HFFc6 (cell line): ENCODE measurements at places on chromosomes 12 and 14. TPM values are rescaled to one million over a fixed set of nuclear protein-coding genes. Genes with fewer than 3 reads are reported as not detected.

The KRT71 gene
- total RNA-seq: not detected in 2 replicates

The NID2 gene
- total RNA-seq: 97.3 to 108 TPM (median 102 TPM) in 3 replicates

The DDX24 gene
- 182 and 188 TPM in 2 replicates for total RNA-seq

The GMFB gene
- total RNA-seq: 76.0 to 76.9 TPM (median 76.5 TPM) in 3 replicates

The IFI27 gene
- not detected in 3 replicates for total RNA-seq

The ST8SIA1 gene
- total RNA-seq: not detected in 3 replicates

The TDG gene
- 15.5 to 16.9 TPM (median 16.4 TPM) in 3 replicates for total RNA-seq

The KERA gene
- total RNA-seq: not detected in 3 replicates

The COPZ1 gene
- total RNA-seq: 186 to 225 TPM (median 202 TPM) in 3 replicates

The PZP gene
- total RNA-seq: not detected in 2 replicates

The SLC6A13 gene
- total RNA-seq: 0.31 TPM in 1 of 3 replicates, not detected in the others

The KRT72 gene
- not detected in 3 replicates for total RNA-seq

The OASL gene
- not detected in 3 replicates for total RNA-seq

The NEUROD4 gene
- total RNA-seq: not detected in 3 replicates

The LGR5 gene
- total RNA-seq: not detected in 3 replicates

The CLEC6A gene
- not detected in 3 replicates for total RNA-seq

The MLF2 gene
- total RNA-seq: 270 to 296 TPM (median 279 TPM) in 3 replicates

The TBC1D30 gene
- total RNA-seq: 0.02 to 0.18 TPM (median 0.05 TPM) in 3 replicates

The KRT85 gene
- total RNA-seq: not detected in 3 replicates

The CIDEB gene
- 0.22 to 0.45 TPM in 2 of 3 replicates, not detected in the other for total RNA-seq

The SLC6A12 gene
- 0.21 TPM in 1 of 2 replicates, not detected in the other for total RNA-seq

The TOMM20L gene
- total RNA-seq: not detected in 3 replicates

The RNF212B gene
- total RNA-seq: not detected in 3 replicates

The ADAMTS20 gene
- total RNA-seq: not detected in 3 replicates

The MEG3 gene
- total RNA-seq: 154 to 245 TPM (median 167 TPM) in 3 replicates

The TRIAP1 gene
- 39.7 to 49.0 TPM (median 44.5 TPM) in 3 replicates for total RNA-seq

The CCDC38 gene
- not detected in 3 replicates for total RNA-seq

The LRRC43 gene
- not detected in 3 replicates for total RNA-seq

The CISTR gene
- not detected in 3 replicates for total RNA-seq

The C14orf180 gene
- total RNA-seq: not detected in 3 replicates

The MPHOSPH9 gene
- total RNA-seq: 20.7 to 26.2 TPM (median 25.2 TPM) in 3 replicates

The RNASE1 gene
- total RNA-seq: not detected in 3 replicates

The PKP2 gene
- not detected in 3 replicates for total RNA-seq

The OR6C2 gene
- total RNA-seq: not detected in 3 replicates

The ANKS1B gene
- 0.16 to 0.31 TPM (median 0.16 TPM) in 3 replicates for total RNA-seq

The SCYL2 gene
- 38.3 to 44.8 TPM (median 40.7 TPM) in 3 replicates for total RNA-seq

The ITGB7 gene
- total RNA-seq: 0.77 and 1.6 TPM in 2 replicates

The LMO3 gene
- 0.09 to 0.42 TPM (median 0.12 TPM) in 3 replicates for total RNA-seq

The ART4 gene
- total RNA-seq: not detected in 3 replicates

The FSCB gene
- not detected in 3 replicates for total RNA-seq

The VRTN gene
- not detected in 3 replicates for total RNA-seq

The RERG gene
- total RNA-seq: not detected in 3 replicates

The RTL1 gene
- not detected in 3 replicates for total RNA-seq

The TSPAN9 gene
- total RNA-seq: 25.0 to 39.6 TPM (median 32.9 TPM) in 3 replicates

The GON7 gene
- 7.8 to 8.8 TPM (median 7.9 TPM) in 3 replicates for total RNA-seq

The L2HGDH gene
- 3.3 to 4.4 TPM (median 3.5 TPM) in 3 replicates for total RNA-seq

The KRT79 gene
- total RNA-seq: 0.17 TPM in 1 of 3 replicates, not detected in the others

The CMA1 gene
- total RNA-seq: not detected in 3 replicates

The B3GNT4 gene
- total RNA-seq: 0.17 to 0.21 TPM in 2 of 3 replicates, not detected in the other
